ENCODE measurements at places on chromosomes 3 and 15.

- no peak for DNase-seq
Measured at GRCh38 chr3:134078169-134078831, 48.6 kb upstream of the SLCO2A1 start.

- DNase-seq: peak; percentile 75
Measured at GRCh38 chr3:160754371-160754854, 1.6 kb upstream of the PPM1L start.

DNA sequence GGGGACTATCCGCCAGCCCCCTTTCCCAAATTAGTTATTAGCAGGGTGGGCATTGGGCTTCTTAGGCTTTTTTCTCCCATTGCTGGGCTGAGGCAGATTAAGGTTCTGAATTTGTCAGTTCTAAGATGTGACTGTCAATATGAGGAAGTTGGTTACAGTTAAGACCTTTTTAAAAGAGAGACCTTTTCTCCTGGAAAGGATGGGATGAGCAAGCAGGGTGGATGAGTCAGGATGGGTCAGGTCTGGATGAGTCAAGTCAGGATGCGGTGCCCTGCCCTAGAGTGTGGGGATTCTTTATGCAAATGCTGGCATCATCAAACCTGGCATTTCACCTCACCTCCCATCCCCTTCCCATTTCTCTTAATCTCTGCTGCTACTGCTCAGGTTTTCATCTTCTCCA, 1.9 kb downstream of the AEN start:
- peak; percentile 31 for DNase-seq

GRCh38 chr3:11583638-11584046, 60.1 kb downstream of the VGLL4 start:
- DNase-seq: no peak

DNA sequence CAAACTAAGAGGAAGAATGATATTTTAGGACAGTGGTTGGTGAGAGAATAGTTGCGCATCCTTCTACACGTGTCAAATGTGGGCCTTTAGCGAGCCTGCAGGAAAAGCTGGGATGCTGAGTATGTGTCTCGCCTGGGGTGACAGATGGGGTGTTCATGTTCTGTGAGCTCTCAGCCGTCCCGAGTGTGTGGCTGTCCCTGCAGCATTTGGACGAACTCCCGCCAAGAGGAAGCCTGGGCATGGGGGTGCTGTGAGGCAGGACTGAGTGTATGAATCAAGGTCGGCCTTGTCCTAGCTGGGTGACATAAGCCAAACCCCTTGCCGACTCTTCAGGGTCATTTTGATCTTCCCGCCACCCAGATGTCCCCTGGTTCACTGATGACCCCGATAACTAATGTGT, 94.8 kb downstream of the CACNA1D start:
- DNase-seq: no peak

- DNase-seq: no peak
Measured at GRCh38 chr3:13077431-13078162, 4.4 kb upstream of the IQSEC1 start.

DNA sequence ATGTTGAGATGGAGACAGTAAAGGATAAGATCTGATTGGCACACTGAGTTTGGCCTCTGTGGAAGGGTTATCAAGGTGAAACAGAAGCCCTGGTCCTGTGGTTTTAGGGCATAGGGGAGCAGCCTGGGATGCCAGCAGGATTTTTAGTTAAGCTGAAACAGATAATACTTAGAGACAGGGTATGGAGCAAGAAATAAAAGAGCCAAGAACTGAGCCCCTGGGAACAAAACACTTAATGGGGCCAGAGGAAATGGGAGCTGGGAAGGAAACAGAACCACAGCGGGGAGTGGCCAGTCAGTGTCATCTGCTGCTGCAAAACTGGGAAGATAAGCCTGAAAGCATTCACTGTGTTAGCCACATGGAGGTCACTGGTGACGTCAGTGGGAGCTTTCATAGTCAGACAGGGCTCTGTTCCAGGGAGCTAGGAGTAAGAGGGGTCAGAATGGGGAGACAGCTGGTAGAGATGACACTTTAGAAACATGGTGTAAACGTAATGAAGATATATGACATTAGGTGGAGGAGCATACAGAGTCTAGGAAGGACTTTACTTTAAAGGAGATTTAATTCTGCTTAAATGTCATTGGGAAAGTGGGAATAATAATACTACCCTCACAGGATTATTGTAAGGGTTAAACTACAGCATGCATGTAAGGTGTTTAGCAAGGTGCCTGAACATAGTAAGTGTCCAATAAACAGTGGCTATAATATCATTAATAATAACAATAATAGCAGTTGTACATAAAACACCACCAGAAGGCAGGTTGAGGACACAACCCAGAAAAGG, 172.7 kb upstream of the CTNNB1 start:
- peak; percentile 42 for DNase-seq

DNA sequence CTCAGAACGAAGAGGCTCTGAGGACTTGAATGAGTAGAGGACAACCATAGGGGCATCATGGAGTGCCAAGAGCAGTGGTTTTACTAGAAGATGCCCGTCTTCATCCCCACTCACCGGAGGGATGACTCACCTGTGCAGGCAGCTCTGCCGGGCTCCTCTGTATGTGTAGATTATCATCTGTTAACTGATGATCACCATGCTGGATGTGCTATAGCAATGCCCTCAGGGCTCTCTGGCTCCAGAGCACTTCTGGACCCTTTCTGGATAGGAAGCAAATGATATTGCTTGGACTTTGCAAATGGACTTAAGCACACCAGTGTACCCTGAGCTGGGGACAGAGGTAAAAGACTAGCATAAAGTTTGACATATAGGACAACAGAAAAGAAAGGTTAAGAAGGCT, 10.2 kb upstream of the TGFBR2 start:
- no peak for DNase-seq

GRCh38 chr3:114727373-114727772, 419.7 kb downstream of the ZBTB20 start:
- no peak for DNase-seq

DNA sequence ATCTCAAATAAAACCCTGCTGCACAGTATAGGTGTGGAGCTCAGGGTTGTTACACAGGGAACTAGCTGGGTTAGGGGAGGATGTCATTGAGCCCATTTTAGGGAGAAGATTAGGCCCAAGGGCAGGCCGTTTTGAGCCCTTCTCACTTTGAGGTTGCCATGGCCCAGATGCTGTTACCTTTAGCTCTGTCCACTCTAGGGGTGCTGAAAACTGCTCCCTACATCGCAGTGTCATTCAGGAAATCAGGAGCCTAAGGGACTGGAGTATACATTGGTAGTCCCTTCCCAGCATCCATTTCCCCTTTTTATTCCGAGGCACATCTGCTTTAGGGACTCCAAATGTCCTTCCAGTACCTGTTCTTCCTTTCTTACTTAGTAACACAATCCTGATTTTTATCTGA, 79.0 kb upstream of the SELENOK start:
- DNase-seq: no peak

- DNase-seq: no peak
Measured at GRCh38 chr15:59828263-59828662, 139.1 kb upstream of the BNIP2 start.

GRCh38 chr3:194103505-194103904, 32.4 kb upstream of the HES1 start:
- DNase-seq: no peak

GRCh38 chr3:145088917-145089316, 1072.1 kb downstream of the PLOD2 start:
- DNase-seq: no peak

- peak; percentile 52 for DNase-seq
Measured at GRCh38 chr3:167743799-167744198, 8.3 kb downstream of the SERPINI1 start.

DNA sequence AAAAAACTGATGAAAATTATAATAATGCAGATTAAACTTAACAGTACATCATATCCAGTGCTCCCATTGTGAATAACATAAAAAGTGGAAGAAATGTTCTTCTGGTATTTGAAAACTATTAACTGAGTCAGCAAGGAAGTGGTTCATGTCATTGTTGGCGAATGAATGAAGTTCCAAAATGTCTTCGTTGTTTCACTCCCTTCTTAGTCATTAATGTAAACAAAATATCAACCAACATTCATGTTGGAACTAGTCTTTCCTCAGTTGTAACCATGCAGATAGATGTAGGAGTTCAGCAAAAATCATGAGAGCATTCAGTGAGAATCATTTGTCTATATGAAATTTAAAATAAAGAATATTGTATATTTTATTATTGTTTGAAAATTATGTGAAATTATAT, 44.1 kb upstream of the ICE2 start:
- no peak for DNase-seq

- no peak for DNase-seq
Measured at GRCh38 chr15:27043770-27044169, 72.8 kb downstream of the GABRG3 start.

DNA sequence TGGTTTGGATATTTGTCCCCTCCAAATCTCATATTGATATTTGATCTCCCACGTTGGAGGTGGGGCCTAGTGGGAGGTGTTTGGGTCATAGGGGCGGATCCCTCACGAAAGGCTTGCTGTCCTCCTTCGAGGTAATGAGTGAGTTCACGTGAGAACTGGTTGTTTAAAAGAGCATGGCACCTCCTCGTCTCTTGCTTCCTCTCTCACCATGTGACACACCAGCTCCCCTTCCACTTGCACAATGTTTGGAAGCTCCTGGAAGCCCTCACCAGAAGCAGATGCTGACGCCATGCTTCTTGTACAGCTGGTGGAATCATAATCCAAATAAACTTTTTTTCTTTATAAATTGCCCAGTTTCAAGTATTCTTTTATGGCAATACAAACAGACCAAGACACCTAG, 38.6 kb downstream of the RFTN1 start:
- no peak for DNase-seq

DNA sequence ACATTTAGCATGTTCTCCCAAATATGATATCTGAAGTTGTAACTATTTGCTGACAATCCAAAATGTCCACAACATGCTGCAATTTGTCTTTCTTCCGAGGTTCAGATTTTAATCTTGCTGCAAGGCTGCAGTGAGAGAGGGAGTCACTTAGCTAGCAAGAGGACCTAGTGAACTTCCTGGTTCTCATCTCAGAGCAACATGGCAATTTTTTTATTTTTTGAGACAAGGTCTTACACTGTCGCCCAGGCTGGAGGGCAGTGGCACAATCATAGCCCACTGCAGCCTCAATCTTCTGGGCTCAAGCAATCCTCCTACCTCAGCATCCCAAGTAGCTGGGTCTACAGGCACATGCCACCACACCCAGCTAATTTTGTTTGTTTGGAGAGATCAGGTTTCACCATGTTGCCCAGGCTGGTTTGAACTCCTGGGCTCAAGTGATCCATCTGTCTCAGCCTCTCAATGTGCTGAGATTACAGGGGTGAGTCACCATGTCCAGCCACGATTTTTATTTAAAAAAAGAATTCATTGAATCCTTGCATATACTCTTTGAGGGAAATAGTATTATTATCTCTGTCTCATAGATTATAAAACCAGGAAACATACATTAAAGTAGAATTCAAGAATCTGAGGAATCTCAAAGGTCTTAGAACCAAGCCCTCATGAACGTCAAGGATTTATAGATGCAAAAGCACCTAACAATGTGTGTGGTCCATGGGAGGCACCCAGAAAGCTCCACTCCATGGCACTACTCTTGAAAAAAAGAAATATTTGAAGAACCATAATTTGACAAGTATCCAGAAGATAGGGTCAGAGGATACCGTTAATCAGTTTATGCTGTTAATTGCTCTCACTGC, 9.1 kb downstream of the HDC start:
- DNase-seq: no peak

DNA sequence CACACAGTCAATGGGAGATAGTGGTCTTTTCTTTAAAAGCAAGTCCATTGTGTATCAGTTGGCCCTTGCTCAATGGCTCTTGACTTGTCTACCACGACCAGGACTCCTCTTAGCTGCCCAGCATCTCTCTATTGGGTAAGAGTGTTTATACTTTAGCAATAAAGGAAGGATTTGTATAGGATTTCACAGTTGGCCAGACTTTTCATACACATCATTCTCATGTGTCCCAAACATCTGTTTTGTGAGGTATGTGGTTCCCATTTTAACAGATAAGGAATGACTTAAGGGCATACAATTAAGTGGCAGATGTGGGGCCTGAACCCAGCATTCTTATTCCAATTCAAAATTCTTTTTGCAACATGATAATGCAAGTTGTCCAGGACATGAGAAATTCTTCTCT, 191.5 kb downstream of the CHST2 start:
- no peak for DNase-seq

GRCh38 chr15:53710906-53711305, 48.6 kb downstream of the WDR72 start:
- DNase-seq: no peak

DNA sequence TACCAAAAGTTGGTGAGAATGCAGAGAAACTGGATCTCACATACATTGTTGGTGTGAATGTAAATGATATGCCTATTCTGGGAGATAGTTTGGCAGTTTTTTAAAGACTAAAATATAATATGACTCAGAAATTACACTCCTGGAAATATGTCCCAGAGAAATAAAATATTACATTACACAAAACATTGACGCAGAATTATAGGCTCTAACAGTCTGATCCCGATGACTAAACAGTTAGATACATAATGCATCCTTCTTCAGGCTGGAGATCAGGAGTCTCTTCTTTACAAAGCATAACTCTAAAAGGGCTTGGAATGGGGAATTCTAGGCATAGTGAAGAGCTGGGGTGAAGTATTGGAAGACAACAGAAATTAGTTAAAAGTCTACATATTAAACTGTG, 586.2 kb upstream of the NECTIN3 start:
- DNase-seq: no peak

DNA sequence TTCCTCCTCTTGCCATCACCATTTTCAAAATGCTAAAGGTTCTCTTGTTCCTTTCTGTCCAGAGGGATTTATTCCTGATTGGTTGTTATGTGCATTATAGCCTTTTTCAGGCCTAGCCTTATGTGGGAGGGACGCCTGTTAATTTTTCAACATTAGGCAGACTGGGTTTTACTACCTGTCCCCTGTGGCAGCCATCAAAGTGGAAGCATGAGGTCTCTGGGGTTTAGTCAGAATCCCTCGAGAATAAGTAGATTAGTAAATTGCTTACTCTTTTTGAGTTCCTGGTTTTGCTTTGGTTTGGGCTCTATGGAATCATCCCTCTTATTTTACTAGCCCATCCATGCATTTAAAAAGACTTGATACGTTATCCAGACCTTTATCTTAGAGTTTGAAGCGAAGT, 32.4 kb downstream of the PAK2 start:
- no peak for DNase-seq

DNA sequence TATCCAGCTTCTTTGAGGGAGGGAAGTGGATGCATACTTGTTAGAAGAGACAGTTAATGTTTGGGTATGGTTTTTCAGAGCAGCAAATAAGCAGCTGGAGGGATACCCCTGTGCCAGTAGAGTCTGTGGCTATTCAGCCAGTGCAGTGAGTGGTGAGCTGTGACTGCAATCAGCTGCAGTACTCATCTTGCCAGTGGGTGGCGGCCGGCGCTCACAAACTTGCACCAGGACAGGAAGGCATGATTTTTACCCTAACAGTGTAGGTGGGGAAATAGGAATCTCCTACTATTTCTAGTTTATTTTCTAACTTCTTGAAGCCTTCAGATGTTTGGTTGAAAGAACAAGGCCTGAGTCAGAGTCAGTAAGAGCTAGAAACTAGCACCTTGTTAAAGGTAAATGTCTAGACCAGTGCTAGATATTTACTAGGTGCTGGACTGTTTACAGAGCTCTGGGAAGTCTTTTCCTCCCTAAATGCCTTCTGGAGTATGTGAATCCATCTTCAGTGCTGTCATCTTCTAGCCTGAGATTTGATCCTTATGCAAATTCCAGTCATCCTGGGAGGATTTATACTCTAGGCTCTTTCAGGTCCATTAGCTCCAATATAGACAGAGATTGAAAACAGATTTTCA, 23.6 kb downstream of the TIMP4 start:
- DNase-seq: peak; percentile 63

Measured in Kasumi-1 (cell line).